ENCODE measurements at places on chromosomes 5 and 9. TPM values are rescaled to one million over a fixed set of nuclear protein-coding genes. Genes with fewer than 3 reads are reported as not detected.
A peak's percentile ranks its signal among the peaks of the same experiment; 100 is the strongest.

- no peak overlapping the region for H3K4me3 ChIP-seq
- H3K36me3 ChIP-seq, result no peaks in the 10 kb centered on the region
- no peak for DNase-seq
- H3K27ac ChIP-seq, result no peak overlapping the region
These were observed 105.0 kb downstream of the ACER2 start for GRCh38 chr9:19513671-19514275.

Gene SPINK4
- total RNA-seq, result not detected

Gene DRD1
- not detected for total RNA-seq

Gene MYMK
- total RNA-seq, result not detected

DNA sequence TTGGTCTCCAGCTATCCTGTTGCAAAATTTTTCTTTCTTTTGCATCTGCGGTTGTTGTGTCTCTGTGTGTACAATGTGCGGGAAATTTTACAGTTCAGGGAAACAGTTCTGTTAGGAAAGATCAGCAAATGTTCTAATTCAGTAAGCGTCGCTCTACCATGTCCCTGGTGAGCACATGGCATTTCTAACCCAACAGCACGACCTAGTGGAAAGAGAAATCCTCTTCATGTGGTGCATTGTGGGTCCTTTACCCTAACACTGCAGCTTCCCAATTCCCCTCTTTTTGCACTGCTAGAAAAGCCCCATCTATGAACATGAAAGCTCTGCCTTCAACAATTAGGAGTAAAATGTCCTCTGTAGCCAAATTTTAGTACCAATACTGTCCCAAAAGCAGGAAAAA lies 974.2 kb upstream of the CDH9 start:
- H3K27me3 ChIP-seq, result no peaks in the 10 kb centered on the region
- no peaks in the 10 kb centered on the region for H3K4me1 ChIP-seq
- H3K27ac ChIP-seq, result no peak overlapping the region
- peaks cover 24% of the 10 kb centered on the region for H3K36me3 ChIP-seq
- H3K4me3 ChIP-seq, result no peak overlapping the region
- DNase-seq, result no peak

DNA sequence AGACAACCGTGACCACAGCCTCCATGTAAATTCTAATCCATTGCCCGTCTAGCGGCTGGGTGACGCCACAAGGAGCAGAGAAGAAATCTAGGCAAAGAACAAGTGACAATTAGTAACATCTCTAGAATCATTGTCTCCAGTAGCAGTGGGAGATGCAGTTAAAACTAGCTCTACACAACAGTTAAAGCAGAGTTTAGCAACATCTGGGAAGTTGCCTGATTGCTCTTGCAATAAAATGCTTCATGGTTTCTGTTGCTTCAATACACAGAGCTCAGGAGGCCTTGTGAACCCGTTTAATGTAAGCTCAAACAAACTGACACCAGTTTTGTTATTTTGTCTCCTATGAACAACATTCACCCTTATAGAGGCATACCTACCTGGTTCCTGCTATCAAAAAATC lies 369.8 kb upstream of the PDE4D start:
- H3K4me3 ChIP-seq, result no peak overlapping the region
- no peaks in the 10 kb centered on the region for H3K36me3 ChIP-seq
- no peaks in the 10 kb centered on the region for H3K27me3 ChIP-seq
- no peak for DNase-seq

DNA sequence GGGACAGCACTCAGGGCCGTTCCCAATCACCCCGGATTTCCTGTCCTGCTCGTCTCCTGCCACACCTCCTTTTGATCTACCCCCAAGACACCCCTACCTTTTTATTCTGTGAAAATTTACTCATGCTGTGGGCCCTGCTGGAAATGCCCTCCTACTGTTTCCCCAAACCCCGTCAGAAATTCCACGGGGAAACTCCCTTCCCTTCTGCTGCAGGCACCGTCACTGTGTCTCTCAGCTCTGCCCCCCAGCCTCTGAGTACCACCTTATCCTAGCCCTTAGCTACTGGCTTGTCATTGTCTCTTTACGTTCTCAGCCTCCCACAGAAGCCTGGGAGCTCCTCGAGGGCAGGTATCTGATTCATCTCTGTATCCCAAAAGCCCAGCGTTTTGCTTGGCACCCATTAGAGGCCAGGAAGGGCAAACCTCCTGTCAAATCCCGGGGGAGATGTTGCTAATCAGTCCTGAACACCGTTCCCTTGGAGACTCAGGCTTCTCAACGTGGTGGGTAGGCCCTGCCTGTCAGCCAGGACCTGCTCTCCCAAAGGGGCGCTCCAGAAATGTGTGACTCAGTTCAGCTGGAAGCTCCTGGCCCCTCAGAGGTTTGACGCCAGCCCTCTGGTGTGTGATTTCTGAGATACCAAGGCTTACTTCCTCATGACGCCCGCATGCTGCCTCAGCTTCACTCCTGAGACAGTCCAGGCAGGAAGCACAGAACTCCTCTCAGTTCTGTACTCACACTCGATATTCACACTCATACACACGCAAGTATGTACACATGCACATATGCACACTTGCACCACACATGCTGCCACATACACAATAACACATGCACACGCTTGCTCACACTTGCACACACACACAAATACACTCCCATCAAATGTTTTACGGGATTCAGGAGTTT lies 50.7 kb upstream of the GRHPR start:
- peaks cover 3% of the 10 kb centered on the region for H3K27me3 ChIP-seq
- H3K27ac ChIP-seq, result peak overlapping the region; percentile 51
- no peaks in the 10 kb centered on the region for H3K4me1 ChIP-seq
- DNase-seq, result no peak
- no peak overlapping the region for H3K4me3 ChIP-seq

Gene RANBP3L
- total RNA-seq, result not detected

DNA sequence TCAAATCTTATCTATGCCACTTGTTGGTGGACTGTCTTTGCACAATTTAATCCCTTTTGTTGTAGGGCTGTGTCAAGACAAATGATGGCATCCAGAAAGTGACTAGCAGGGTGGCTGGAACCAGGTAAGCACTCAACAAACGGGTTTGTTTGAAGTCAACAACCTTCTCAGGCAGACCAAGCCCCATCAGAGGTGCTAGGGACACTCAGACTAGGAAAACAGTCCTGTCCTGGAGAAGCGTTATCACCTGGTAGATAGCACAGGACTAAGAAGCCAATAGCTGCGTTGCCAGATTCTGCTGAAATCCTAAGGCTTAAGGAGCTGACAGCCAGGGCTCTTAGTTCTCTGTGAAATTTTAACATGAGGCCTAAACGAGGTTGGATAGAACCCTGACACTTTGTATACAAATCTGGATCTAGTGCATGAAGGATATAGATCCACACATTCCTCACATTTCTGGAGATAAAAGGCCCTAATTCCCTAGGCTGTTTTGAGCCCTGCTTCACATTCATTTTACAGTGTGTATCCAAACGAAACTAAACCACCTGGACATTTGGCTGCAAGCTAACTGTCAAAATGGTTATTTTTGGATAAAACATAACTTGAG lies 179.8 kb downstream of the DCP2 start:
- H3K4me3 ChIP-seq, result no peak overlapping the region
- no peak for DNase-seq
- peaks cover 16% of the 10 kb centered on the region for H3K4me1 ChIP-seq
- H3K36me3 ChIP-seq, result no peaks in the 10 kb centered on the region

- peak overlapping the region; percentile 50 for H3K27ac ChIP-seq
- no peak overlapping the region for H3K4me3 ChIP-seq
- no peak for DNase-seq
- peaks cover 39% of the 10 kb centered on the region for H3K4me1 ChIP-seq
- peaks cover 41% of the 10 kb centered on the region for H3K36me3 ChIP-seq
These were observed 110.3 kb upstream of the CTSL start for GRCh38 chr9:87615547-87616148.
